Naive B cell (primary cell): ENCODE measurements at places on chromosomes 16 and 17.
A peak's percentile ranks its signal among the peaks of the same experiment; 100 is the strongest.

DNA sequence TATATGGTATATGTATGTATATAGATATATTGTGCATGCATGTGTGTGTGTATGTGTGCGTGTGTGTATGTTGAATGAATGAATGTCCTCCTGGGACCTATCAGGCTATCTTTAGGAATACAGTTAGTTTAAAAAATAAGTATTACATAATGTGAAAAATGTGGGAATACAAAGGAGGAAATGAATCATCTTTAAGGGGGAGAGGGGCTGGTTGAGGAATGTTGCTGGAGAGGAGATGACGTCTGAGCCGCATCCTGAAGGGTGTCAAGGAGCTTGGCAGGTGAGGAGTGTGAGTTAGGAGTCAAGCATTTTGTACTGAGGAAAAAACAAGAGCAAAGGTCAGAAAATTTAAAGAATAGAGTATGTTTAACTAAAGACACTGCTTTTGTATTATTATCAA, 62.4 kb upstream of the NLK start:
- no peak for DNase-seq

DNA sequence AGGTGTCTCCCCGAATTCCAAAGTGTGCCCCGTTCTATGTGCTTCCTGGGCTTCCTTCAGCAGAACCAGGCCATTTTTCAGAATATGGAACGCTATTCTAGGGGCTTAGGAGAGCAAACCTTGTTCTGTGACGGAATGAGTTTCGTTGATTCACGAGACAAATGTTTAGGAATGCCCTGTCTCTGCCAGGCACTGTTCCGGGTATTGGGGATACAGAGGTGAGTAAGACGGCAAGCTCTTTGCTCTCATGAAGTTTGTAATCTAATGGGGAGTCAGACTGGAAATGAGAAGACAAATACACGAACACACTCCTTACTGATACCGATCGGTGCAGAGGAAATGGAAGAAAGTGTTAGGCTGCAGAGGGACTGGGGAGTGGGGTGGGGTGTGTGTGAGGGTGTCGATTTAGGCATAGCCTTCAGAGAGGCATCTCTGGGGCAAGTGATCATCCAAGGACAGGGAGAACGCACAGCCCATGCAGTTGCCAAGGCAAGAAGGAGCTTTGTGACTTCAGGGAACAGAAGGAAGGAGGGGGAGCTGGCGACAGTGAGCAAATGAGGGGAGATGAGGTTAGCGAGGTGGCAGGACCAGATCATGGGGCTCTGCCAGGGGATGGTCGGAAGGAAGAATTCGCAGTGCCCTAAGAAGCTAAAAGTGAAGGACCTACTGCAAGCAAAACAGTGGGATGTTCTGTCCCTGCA, 189.6 kb downstream of the MSI2 start:
- no peak for DNase-seq

- no peak for DNase-seq
These were observed 39.2 kb downstream of the GNA13 start for GRCh38 chr17:65017207-65017774.

- DNase-seq, result no peak
These were observed 6.0 kb downstream of the CEP295NL start for GRCh38 chr17:78896834-78897663.

DNA sequence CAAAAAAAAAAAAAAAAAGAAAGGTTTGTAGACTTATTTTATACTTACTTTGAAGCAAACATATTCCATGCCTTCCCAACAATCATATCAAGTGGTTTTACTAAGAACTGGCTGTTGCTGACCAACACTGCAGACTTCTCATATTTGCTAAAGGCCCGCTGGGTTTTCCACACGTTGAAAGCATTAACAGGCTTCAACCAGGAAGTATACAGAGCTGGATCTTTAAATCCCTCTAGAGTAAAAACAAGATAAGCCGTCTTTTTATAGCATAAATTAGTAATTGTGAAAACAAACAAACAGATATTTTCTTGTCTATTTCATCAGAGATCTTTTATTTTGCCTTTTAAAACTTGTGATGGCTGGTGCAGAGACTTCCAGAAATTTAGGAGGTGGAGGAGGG, 29.1 kb downstream of the TUBD1 start:
- DNase-seq, result no peak

- DNase-seq, result no peak
These were observed 9.8 kb downstream of the SPHK1 start for GRCh38 chr17:76394166-76394565.

GRCh38 chr17:63805591-63805990, 21.6 kb upstream of the PSMC5 start:
- DNase-seq, result no peak

DNA sequence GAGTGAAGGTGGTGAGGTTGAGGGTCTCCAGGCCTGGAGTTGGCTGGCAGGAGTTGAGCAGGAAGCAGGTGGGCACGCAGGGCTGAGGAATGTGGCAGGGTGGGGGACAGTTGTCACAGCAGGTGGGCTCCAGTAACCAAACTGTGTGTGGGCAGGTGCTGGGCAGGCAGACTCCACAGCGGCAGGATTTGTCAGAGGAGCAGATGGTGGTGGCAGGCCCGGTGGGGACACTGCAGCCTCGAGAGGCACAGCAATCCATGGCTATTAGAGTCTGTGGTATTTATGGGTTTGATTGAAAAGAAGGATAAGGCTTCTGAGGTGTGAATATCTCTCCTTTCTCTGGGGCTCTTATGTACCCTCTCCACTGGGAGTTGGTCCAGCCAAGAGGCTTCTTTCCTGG, at the start of gene KRTAP3-3:
TSS of gene KRTAP3-3 (minus strand) at position 326 of the 400 bp plus-strand sequence. CDS start at position 259, 67 bp downstream.
- DNase-seq, result no peak

DNA sequence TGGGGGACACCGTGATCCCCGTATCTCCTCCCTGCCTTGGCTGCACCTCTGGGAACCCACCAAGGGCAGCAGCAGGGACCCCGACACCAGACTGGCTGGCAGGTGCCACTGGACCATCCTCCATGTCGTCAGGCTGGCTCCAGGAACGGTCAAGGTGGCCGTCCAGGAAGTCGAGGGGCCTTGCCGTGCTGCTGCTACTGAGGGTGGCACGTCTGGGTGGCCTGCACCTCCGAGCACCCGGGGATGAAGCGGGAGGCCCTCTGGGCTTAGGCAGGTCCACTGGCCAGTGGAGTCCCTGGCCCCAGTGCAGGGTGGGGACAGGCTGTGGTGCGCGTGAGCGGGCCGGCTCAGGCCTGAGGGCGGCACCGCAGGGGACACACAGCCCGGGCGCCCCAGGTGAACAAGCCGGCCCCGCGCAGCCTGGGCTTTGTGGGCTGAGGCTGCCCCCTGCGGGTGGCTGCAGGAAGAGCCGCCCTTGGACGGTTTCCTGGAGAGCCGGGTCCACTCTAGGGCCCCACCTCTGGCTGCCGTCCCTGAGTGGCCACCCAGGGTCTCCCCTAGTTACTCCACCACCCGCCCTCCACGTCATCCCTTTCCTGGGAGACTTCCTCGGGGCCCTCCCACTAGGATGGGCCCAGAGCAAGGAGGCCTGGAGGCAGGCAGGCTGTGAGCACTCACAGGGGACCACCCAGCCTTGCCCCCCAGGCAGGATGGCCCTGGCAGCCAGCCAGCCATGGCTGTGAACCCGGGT, 42.8 kb upstream of the ZC3H18 start:
- peak; percentile 59 for DNase-seq

DNA sequence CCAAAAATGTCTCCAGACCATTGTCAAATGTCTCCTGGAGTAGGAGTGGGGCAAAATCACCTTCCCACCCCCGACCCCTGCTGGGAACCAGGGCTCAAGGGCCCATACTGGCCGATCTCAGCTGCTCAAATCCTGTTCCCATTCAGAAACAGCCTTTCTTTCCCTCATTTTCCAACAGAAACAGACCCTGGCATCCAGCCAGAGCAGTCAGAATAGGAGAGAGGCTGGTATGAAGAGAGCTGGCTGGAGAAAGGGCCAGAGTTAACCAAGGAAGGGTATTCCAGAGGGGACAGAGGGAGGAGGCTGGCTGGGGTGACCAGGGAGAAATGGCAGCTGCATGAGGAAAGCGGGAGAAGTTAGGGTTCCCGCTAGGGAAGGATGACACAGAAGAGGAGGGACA, 199.1 kb downstream of the XYLT1 start:
- no peak for DNase-seq

DNA sequence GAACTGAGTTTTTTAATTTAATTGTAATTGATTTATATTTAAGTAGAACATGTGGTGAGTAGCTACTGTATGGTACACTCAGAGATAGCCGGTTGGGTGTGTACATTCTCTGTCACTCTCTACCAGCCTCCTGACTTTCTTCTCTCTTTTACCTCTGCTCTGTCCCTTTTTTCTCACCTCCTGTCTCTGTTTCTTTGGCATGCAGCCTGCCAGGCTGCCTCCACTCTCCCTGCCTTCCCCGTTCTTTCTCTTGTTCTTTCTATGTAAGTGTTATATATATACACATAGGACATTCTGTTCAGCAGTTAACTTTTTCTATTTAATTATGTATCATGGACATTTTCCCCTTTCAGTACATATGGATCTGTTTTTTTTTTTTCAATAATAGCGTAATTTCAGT, 50.8 kb downstream of the MRTFB start:
- no peak for DNase-seq

DNA sequence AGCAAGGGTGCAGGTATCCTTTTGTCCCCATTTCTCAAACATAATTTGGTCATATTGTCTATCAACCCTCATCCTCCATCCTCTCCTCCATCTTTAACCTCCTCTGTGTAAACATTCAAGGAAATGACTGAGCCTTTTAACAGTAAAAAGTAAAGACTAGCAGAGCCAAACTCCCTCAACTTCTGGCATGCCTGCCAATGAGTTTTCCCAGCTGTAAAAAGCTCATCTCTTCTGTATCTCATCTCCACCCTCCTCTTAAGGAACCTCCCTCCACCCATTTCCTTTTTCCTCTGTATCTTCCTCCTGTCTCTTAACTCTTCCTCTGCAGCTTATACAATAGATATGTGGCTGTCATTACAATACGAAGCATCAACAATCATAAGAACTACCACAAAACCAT, 76.9 kb upstream of the PSMD7 start:
- no peak for DNase-seq

DNA sequence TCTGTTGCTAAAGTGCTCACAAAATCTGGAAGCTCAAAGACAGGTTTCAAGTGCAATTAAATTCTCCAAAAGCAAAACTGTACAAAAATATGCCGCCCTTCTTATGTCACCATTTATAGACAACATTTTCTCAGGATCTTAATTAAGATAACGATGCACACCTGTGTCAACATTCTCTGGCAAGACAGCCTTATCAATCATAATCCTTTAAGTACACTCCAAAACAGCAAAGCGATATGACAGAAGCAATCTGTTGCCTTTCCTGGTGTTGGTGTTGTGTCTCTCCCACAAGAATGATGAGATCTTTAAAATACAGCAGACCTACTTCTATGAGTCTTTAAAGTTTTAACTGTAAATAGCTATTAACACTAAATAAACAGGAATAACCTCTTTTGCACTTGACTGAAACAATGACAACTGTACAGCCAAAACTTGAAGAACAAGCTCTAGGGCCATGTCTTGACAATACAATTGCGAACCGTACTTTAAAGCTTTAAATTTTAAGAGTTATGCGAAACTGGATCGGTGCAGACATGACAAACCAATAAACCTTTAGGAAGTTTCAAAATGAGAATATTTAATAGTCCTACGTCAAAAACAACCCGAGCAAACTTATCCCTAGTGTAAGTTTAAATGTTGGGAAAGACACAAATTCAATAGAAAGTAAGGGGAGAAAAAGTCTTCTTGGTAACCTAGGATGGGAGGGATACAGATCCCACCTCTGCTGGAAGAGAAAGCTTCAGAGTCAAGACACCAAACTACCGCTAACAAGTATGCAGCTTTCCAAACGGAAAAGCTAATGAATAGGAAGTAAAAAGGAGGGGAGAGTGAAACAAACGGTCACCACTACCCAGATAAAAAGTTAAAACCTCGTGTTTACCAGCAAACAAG, 3.3 kb upstream of the IRX5 start:
- no peak for DNase-seq

DNA sequence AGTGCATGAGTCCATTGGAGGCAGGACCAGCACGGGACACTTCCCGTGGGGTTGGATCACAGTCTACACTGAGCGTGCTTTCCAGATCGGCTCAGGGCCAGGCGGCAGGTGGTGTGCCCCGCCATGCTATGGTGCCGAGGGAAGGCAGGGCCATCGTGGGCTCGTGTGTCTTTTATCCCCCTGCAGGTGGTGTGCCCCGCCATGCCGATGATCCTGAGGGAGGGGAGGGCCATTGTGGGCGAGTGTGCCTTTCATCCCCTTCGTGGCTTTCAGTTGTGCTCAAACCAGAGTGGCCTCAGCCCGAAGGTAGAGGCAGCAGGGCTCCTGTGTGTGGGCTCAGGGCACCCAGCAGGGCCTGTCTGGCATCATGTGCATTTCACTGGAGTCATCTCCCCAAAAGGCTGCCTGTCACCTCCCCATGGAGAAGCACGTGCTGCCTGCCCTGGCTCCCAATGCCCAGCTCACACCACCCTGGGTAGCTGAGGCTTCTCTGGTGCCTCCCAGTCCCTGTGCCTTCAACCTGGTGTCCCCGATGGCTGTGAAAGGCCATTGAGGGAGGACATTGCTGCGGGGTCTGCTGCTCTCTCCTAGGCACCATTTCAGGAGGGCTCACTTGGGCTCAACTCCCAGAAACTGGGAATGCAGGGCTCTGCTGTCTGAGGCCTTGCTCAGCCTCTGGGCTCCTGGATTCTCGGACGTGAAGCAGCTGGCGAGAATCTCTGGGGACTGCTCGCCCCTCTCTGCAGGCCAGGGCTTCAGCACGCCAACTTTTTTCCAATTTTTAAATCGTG, 207.6 kb downstream of the NPIPB11 start:
- no peak for DNase-seq

GRCh38 chr17:61214753-61215152, 184.9 kb upstream of the TBX2 start:
- DNase-seq, result no peak

GRCh38 chr17:27226611-27227230, 67.2 kb upstream of the WSB1 start:
- no peak for DNase-seq

GRCh38 chr17:71501711-71502110, 619.1 kb upstream of the SOX9 start:
- no peak for DNase-seq

DNA sequence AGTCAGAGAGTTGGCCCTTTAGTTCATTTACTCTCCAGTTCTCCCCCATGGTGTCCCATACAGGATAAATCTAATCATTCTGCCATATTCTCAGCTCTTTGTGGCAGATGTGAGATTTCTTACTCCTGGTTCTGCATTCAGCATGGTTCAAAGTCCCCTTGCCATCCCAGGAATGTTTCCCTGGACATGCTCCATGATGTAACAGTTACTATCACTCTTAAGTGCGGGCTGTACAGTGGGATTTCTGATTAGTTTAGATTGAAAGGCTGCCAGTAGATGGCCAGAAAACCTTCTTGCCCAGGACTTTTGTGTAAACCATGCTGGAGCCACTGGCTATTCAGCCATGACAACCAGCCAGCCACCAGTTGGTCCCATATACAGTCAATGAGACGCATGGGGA, 10.4 kb downstream of the KRT37 start:
- no peak for DNase-seq

GRCh38 chr17:15278924-15279477, 13.9 kb upstream of the PMP22 start:
- DNase-seq, result no peak

- DNase-seq, result peak; percentile 53
These were observed 1.2 kb downstream of the GPR142 start for GRCh38 chr17:74368341-74369081.
